ENCODE measurements at places on chromosomes 5 and 9. TPM values are rescaled to one million over a fixed set of nuclear protein-coding genes. Genes with fewer than 3 reads are reported as not detected.

DNA sequence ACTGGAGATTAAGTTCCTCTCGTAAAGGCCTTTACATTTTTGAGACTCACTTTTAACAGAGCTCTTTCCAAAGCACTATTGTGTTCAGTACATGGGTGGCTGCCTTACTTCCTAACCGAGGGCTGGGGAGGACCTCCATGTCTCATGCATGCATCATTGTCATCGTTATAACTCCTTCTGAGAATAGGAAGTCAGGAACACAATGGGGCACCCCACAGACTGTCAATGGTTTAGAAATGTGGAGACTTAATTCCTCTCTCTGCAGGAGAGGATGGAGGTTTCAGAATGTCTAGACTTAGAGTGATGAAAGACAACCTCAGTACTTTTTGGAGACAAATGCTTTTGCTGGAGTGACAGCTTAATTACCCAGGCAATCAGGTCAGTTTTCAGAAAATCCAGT is 83.9 kb downstream of the PRLR start:
- DNase-seq, result no peak

The GEMIN5 gene
- total RNA-seq, result 24.1 TPM

- no peak for DNase-seq
Observed at GRCh38 chr9:90825586-90825985, 24.0 kb downstream of the SYK start.

The PLAC8L1 gene
- total RNA-seq, result 7.8 TPM

DNA sequence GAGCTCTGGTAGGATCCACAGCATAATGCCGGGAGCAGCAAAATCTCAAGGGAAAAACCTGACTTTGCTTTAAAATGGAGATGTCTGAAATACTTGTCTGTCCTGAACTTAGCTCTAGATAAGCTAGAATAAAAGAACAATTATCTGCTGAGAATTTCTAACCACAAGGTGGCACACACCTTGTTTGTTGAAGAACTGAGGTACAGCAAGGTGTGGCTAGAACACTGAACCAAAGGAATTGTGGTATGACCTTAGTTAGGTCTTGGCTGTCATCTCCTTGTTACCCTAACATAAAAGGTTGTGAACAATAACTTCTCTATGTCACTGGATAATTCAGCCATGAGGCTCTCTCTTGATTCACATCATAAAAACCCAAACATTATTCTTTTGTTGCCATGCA is 72.3 kb upstream of the ANXA1 start:
- no peak for DNase-seq

- no peak for DNase-seq
Observed at GRCh38 chr5:135714126-135714894, 120.2 kb upstream of the SLC25A48 start.

- no peak for DNase-seq
Observed at GRCh38 chr9:113350937-113351336, 1.6 kb downstream of the BSPRY start.

GRCh38 chr5:174376056-174376455 is 330.6 kb downstream of the NSG2 start:
- no peak for DNase-seq

- no peak for DNase-seq
Observed at GRCh38 chr5:58842852-58843251, 260.0 kb downstream of the RAB3C start.

The SLC25A48 gene
- total RNA-seq, result 0.71 TPM

The LHX3 gene
- 0.62 TPM for total RNA-seq

The TMEM215 gene
- total RNA-seq, result 2.2 TPM

The MARCOL gene
- not detected for total RNA-seq

The KCNV2 gene
- 4.3 TPM for total RNA-seq

The IRF1 gene
- total RNA-seq, result 20.2 TPM

DNA sequence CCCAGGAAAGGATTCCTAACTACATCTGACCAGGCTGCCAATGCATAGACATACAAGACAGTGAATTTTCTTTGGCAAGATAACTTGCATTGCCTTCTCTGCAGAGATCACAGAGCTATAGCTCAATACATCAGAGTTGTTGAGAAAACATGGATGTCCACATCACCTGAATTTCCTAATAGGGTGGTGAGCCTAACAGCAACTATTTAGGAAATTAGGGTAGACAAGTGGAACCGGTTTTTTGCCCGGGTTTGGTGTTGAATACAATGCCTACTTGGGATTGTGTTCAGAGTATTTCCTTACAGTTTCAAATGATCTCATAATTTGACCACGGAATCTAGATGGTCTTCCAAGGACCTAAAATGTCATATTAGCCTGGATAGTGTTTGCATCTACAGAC is 262.7 kb downstream of the KIF4B start:
- no peak for DNase-seq

DNA sequence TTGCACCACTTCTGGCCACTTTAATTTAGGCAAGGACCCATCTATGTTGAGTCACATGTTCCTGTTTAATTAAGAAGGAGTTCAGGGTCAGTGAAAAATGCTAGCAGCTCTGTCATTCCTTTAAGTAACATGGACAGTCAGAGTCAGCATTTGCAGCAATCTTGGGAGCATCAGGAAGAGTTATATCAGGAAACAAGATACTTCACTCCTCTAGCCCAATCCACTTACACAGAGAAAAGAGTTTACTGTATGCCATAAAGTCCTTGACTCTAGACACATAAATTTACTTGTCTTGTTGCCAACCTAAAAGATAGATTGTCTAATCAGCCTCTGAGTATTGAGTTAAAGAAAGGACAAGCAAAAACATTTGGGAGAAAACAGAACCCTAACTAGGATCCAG is 266.7 kb downstream of the PJA2 start:
- DNase-seq, result no peak

The LCP2 gene
- 8.6 TPM for total RNA-seq

The MSX2 gene
- 39.2 TPM for total RNA-seq

All from testis (tissue), 5 donors.